ENCODE measurements at places on chromosomes 7 and 10. TPM values are rescaled to one million over a fixed set of nuclear protein-coding genes. Genes with fewer than 3 reads are reported as not detected.

DNA sequence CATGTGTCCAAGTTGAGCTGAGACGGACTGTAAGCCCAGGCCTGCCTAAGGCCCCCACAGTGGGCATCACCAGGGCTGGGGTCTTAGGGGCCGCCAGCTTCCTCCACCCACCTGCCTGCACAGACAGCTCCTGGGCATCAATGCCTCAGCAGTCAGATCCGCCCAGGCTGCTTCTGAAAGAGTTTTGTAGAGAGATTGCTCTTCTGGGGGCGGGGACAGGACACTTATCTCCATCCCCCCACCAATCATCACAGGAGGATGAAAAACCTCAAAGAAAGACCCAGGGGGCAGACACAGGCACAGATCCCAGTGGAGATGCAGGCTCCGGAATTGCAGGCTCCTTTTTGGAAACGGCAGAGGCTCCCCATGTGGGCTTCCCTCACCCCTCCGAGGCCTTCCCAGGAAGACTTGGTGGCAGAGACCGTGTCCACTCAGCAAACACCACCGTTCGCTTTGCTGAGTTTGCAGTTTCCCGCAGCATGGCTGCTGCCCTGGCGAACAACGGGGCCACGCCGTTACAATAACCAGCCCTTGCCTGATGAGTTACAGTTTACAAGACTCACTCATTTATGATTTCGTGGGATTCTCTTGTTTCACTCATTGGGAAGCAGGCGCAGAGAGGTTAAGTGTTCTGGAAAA is 96.4 kb downstream of the MKI67 start:
- DNase-seq = no peak

DNA sequence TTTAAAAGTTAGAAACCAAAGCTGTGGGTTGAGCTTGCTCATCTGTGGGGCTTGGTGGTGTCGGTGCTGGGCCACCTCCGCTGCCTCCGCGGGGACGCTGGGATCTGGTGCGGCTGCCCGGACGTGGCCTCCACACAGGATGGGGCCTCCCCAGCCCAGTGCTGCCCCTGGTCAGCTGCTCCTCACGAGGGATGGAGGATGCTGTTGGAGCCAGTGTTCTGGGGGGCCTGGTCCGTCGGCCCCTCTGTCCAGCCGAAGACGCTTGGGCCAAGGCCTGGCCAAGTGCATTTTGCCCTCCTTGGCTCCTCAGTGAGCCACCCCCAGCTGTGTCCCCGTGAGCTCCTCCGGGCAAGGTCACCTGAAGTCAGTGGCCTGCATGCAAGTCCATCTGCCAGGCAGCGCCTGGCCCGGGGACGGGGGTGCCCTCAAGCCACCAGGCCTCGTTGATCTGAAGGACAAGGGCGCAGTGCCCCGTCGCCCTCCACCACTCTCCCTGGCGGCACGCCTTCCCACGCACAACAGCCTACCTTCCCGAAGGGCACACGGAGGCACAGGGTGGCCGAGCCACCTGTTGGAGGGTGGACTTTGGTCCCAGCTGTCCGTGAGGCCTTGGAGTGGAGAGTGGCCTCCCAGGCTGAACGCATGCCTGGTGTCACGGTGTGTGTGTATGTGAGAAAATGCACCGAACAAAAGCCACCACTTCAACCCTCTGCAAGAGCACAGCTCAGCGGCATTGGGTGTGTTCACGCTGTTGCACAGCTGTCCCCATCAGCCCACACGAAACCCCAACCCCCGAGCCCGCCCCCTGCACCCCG is 27.3 kb downstream of the KNDC1 start:
- DNase-seq = no peak

DNA sequence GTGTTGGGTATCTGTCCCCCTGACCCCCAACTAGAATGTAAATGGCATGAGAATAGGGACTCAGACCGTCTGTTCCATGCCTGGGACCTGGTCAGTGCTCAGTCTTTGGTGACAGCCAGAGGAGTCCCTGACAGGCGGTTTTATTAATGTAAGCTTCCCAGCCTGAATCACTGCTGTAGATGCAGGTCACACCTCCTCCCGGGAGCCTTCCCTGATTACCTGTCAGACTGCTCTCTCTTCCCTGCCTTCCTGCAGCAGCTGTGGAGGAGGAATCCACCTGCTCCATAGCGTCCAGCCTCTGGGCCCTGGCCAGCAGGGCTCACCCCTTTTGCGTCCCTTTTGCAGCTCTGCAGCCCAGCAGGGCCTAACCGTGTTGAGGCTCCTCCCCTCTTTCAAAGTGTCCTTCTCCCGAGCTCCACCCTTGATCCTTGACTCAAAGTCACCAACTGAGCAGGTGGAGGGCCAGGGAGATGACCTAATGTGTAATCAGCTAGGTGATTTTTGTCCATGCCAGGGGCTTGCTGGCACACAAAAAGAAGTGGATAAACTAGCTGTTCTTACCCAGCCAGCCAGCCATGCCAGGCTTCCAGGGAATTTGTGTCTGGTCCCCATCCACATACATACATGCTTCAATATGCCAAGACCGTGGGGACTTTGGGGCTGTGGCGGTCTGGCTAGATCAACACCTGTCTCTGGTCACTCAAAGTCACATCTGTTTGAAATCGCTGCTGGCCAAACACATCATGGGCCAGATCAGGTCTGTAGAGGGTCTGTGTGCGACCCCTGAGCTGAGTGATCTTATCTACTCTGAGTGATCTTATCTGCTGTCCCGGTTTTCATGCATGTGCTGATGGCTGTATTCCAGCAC is 195.1 kb downstream of the CCDC3 start:
- DNase-seq = no peak

- no peak for DNase-seq
These were observed 79.6 kb upstream of the ANKRD1 start for GRCh38 chr10:91000470-91000869.

- DNase-seq = no peak
These were observed 160.2 kb downstream of the SH2D4B start for GRCh38 chr10:80697926-80698325.

DNA sequence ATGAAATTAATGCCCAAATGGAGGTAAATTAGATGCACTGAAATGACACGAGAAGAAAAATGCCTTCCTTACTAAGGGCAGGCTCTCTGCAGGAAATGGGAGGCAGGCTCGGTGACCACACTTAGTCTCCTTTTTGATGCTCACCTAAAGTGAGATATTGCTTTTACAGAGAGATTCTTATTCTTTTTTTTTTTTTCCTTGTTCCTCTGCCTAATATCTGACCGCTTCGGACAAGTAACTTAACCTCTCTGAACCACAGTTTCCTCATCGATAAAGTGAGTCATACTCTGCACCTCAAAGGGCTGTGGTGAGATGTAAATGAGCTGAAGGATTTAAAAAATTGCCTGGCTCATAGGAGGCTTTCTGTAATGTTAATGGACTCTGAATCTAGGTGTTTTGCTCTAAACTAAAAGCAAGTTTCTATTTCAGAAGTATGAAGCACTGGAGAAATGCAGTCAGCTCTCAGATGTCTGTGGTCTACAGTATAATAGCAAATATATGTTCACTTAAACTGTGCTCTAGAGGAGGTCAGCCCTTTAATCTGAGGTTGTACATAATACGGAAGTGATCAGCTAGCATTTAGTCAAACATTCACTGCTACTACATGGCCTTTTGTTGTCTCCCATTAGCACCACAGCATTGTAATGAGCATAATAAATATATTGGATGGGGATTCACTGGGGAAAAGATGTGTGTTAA is 23.2 kb downstream of the NKX2-3 start:
- no peak for DNase-seq

The NODAL gene
- 2.2 TPM for total RNA-seq

The HOXA5 gene
- total RNA-seq = 20.6 TPM

- no peak for DNase-seq
These were observed 21.6 kb upstream of the TRIL start for GRCh38 chr7:28979776-28980175.

GRCh38 chr10:35172574-35172973 is 45.9 kb downstream of the CREM start:
- DNase-seq = no peak

DNA sequence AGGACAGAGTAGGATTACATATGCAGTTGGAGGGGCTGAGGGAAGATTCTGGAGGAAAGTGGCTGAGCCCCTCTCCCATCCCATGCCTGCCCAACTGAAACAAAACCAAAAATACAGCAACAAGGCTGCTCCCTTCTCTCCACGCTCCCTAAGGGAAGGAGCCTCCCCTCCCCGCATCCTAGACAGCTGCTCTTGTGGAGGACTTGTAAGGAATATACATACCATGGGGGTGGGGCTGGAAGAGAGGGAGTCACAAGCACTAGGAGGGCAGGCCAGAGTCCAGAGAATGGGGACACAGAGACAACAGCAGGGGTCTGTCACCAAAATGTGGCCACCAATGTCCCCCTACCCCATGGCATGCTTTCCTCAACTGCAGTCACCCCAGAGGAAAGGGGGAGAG is 13.2 kb downstream of the LDB1 start:
- DNase-seq = no peak

DNA sequence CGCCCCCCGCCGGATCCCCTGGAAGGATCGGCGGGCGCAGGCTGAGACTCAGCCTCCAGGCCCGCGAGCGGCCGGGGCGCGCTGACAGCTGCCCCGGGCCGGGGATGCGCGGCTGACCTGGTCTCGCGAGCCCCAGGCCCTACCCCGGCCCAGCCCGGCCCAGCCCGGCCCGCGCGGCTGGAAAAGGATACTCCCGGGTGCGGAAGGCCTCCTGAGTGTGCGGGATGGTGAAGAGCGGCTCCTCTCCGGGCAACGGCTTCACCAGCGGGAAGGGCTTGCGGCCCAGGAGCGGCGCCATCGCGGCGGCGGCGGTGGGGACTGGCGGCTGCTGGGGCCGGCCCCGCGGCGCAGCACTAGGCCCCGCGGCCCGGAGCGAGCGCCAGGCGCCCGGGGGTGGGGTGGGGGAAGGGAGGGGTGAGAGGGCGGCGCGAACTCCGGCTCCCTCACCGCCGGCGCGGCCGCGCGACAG is 423 bp downstream of the BAZ1B start:
- DNase-seq = peak; percentile 35

DNA sequence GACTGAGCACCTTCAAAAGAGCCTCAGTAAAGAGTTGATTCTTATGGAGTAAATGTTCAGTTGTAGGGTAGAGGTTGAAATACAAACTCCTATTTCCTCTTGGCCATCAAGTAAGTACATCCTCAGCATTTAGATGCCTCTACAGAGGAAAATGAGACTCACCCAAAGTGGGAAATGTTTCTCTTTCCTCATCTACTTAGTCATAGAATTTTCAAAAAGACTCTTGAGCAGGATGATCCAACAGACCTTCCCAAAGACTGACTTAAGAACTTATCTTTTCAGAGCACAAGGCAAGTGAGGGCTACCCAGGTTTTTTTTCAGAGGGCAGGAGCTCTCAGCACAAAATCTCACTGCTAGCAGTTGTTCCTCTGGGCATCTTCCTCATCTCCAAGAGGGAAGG is 449.1 kb downstream of the KCNMA1 start:
- DNase-seq = no peak

The CPED1 gene
- 26.5 TPM for total RNA-seq

DNA sequence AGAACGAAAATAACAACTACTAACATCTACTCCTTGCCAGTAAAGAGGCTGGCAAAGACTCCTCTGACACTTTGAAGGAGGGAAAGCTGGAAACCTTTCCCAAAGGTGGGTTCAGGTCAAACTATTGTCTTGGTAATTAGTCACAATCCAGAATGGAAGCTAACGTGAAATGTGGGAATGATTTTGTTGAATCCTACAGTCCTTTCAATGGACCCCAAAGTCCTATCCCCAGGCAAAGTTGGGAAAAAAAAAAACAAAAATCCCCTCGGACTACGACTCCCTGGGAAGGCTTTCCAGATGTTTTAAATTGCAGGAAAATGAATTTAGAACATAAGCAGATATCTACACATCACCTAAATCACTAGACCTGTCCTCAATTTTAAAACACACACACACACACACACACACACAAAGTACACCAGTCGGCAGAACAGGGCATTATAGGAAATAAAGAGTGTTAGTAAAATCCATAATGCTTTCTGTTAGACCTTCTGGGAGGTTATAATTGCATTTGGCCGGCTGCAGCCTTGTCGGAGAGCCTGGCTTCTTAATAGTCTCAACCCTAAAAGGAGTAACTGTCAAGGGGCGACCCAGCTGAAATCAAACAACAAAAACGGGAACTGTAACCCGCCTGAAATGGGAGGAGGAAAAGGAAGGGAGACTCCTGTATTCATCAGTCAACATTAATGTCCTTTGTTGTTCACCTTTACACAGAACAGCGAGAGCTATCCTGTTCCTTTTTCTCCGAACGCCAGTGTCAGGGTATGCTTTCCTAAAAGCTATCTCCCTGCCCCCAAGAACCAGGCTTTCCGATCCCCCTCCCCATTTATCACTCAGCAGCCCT is 1.5 kb downstream of the DOCK4 start:
- peak; percentile 28 for DNase-seq

The FXYD4 gene
- not detected for total RNA-seq

- no peak for DNase-seq
These were observed 201.7 kb upstream of the KCTD7 start for GRCh38 chr7:66426996-66427395.

The SPDYE17 gene
- not detected for total RNA-seq

The BICC1 gene
- total RNA-seq = 34.7 TPM

- DNase-seq = peak; percentile 24
These were observed 2.2 kb upstream of the MYL10 start for GRCh38 chr7:101631224-101631714.

DNA sequence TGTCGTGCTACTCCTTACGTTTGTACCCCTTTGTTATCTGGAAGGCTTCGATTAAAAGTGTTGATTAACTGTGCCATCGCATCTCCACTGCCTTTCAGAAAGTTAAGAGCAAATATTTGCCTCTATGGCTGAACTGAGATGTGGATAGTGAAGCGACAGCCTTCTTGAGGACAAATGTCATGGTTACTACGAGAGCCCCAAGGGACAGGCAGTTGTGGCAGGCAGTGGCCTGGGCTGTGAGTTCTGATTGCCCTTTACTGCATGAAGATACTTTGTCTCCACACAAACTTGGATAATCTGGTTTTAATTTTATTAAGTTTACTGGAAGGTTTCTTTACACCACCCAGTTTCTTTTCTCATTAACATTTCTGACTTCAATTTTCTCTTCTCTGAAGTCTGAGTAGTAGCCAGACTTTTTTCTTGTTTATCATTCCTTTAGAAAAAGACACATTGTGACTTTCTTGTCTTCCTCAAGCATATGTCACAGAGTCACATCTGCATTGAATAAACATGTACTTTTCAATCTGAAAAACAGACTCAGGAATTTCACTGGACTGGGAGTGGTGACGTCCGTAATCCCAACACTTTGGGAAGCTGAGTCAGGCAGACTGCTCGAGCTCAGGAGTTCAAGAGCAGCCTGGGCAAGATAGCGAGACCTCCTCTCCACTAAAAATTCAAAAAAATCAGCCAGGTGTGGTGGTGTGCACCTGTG is 1.5 kb downstream of the TAS2R41 start:
- no peak for DNase-seq

GRCh38 chr10:75497997-75498883 is 66.8 kb downstream of the LRMDA start:
- no peak for DNase-seq

GRCh38 chr10:64080071-64080470 is 558.9 kb downstream of the REEP3 start:
- no peak for DNase-seq

The CALHM3 gene
- not detected for total RNA-seq

The SH2D4B gene
- total RNA-seq = 0.20 TPM

- no peak for DNase-seq
These were observed 670.2 kb upstream of the SORCS1 start for GRCh38 chr10:107834706-107835105.
